NCI-H524 treated with DMSO at 0.1 percent for 48 hours (cell line): ENCODE measurements at places on chromosomes 1 and 21.

- no peak for DNase-seq
These were observed 515.1 kb upstream of the PLXNA2 start for GRCh38 chr1:208759255-208759654.

DNA sequence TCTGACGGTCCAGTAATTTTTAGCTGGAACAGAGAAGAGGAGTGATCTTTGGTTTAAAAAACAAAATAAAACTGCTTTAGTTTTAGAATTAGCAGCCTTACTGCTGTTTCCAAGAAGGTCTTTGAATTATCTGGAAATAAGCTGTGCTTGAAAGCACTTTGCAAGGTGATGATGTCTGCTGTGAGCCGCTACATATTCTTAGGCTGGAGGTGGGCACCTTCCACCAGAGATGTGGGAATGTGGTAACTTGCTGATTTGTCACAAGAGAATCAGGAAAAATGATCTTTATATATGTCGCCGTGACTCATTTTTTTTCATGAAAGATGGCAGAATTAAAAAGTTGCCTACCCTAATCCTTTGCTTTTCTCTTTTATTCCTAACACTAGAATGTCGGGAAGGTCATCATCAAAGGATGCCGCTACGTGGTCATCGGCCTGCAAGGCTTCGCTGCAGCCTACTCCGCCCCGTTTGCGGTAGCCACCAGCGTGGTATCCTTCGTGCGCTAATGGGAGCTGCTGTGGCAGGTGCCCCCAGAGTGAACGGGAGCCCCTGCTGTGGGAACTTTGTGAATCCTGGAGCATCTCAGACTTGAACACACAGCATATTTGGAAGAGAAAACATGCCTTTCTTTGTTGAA is 6.2 kb downstream of the C1orf115 start:
- DNase-seq: no peak

DNA sequence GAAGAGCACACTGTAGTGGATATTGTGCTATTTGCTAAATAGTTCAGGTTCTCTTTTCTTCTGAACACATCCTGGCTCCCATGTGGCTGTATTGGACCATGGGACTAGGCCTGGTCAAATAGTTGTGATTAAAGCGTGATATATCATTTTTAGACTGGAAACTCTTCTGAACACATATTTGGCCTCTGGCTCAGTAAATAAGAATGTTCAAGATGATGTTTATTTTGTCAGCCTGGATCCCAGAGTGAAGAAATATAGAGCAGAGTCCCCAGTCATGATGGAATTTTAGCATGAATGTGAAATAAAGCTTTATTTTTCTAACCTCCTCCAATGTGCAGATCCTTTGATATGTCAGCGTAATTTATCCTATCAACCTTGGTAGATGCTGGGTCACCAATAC is 542.6 kb downstream of the ADGRL2 start:
- DNase-seq: no peak

- DNase-seq: no peak
These were observed 164.3 kb downstream of the MIS18A start for GRCh38 chr21:32114419-32115035.

DNA sequence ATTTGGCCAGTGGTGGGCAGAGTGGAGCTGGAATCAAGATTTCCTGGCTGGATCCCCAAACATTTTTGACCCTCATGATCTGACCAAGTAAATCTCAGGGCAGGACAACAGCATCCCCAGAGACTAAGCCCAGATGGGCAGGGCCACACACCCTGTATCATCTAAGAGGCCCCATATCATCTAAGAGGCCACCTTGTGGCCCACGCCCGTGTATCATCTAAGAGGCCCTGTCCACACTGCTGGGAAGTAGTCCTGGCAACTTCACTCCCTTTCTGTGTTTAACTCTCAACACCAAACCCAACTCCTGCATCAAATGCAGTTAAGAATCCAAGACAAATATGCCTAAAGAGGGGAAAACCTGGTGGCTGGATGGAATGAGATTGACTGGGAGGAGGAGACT is 81.6 kb upstream of the SSX2IP start:
- DNase-seq: no peak

GRCh38 chr1:167322483-167322882 is 101.8 kb downstream of the POU2F1 start:
- DNase-seq: no peak

GRCh38 chr1:206802401-206802800 is 30.1 kb upstream of the IL10 start:
- DNase-seq: no peak

DNA sequence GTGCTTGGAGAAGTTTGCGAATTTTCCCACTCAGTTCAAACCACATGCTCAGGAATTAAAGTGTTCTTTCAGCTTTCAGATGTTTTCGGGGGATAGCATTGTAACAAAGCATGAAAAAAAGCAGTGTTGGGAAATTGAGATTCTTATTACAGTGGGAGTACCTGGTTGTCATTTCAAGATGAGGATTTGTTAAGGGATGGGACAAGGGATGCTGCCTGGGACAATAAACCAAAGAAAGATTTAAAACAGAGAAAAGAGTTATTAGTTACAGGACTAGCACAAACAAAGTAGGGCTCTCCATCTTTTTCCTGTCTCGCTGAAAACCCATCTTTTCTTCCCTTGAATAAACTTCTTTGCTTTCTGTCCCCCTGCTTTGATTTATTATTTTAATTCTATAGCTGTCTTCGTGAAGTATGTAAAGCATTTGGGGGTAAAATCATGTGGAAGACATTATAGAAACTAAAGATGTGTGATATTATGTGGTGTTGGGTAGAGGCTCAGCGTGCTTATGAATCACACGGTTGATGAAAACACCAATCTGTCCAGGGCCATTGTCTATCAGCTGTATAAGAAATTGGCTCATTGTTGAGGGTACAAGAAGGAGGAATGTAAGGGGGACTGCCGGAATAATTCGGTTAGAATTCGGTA is 277.6 kb downstream of the KIF26B start:
- DNase-seq: no peak

- DNase-seq: no peak
These were observed 969.0 kb downstream of the TTLL7 start for GRCh38 chr1:83029916-83030315.
